ENCODE measurements at places on chromosomes 3 and 15.

GRCh38 chr3:64936556-64936955 is 248.8 kb upstream of the ADAMTS9 start:
- DNase-seq: no peak

DNA sequence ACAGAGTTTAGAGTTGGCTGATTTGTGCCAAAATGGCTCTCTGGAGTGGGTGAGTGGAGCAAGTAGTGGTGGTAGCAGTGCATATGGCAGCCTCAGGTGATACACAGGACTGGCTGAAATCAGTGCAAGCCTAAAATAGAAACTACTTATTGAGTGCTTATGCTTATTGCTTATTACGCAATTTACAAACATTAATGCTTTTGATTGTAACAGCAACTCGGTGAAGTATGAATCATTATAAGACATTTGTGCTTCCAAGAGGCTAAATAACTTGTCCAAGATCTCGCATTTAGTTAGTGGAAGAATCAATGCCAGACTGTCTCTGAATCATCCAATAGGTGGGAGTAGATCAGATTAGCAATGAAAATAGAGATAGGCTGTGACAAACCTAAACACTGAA is 353.8 kb downstream of the NAALADL2 start:
- no peak for DNase-seq

DNA sequence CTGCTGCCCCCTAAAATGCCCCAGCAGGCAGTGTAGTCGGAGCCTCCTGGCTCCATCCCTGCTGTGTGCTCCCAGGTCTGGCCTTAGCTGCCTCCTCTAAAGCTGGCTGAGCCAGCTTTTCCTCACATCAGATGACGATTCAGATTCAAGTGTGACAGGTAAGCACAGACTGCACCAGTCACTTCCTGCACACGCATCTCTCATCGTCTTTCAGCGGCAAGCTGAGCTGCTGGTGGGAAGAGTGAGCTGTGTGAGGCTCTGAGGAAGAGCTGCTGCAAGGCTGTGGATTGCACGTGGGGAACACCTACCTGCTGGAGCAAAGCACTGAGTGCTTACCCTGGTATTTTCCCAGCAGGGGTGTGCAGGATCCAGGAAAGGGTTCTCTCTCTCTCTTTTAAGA is 88.4 kb upstream of the RPL32 start:
- no peak for DNase-seq

- DNase-seq: peak; percentile 18
Measured at GRCh38 chr3:118987477-118987876, 47.2 kb downstream of the IGSF11 start.

GRCh38 chr15:79408041-79408440 is 24.1 kb upstream of the MINAR1 start:
- no peak for DNase-seq

DNA sequence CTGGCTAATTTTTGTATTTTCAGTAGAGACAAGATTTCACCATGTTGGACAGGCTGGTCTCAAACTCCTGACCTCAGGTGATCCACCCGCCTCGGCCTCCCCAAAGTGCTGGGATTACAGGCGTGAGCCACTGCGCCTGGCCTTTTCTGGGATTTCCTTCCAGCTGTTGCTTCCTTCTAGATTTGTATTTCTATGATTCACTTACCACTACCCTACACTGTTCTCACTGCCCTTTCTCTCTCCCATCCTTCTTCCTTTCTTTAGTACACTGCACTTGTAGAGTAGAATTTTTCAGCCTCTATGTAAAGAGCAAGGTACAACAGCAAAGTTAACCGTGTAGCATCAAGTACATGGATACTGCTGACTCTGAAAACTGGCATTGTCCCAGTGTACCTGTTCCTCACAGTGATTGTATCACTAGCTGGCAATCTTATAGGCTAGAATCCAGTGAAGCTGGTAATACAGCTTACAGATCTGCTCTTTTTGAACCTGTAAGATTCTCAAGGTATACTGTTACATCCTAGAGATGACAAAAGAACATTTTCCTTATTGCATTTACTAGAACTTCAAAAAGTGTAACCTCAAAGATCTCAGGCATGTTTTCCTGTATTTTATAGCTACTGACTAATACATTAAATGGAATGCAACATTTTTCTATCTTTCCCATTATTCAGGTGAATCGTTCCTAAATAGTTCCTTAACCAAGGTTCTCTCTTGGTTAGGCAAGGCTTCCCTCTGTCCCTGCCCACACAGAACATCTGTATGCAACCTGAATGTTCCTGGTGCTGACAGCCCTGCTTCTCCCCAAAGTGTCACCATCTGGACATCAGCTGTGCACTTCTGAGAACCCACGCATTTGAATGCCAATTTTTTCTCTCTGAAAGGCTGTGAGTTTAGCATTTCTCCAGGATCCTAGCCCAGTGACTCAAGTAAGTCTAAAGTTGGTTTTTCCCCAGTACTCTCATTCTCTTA is 74.1 kb upstream of the RAP2B start:
- DNase-seq: no peak

- no peak for DNase-seq
Measured at GRCh38 chr3:126307591-126308393, 49.4 kb downstream of the KLF15 start.

Measured in colonic mucosa (tissue), 4 donors.